NCI-H446 treated with DMSO at 0.1 percent for 48 hours (cell line): ENCODE measurements at places on chromosomes 2 and 18.

DNA sequence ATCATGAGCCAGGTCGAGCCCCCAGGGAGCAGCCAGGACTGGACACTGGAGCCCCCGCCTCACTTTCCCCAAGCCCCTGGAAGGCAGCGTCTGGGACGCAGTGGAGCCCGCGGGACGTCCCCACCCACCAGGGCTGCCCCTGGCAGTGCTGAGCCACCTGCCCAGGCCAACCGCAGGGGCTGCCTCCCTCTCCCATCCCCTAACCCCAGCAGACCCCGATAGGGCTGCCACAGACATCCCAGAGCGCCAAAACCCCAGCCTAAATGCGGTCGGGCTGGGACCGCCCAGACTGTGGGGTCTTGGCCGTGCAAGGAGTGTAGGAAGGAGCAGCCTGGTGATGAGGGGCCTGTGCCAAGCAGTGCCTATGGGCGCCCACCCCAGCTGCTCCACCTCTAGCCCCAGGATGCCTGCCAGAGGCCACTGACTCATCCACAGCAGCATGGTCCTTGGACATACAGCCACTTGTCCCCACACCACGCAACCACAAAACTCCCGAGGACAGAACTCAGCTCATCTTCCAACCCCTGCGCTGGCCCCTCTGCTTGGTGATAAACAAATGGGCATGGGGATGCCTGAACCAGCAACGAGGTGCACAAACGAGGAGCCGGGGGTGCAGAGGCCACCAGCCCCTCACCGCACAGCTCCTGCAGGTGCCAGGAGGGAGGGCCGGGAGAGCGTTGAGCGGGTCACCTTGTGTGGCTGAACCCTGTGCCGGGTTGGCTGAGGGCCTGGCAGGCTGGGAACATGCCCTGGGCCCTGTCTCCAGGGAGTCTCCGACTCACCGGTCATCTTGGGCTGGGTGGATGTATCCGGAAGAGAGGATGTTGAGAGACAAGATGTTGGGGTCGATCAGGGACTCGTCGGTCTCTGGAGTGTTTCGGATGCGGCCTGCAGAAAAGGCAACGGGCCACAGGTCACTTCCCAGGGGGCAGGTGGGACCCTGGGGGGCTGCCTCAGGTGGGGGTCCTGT is 44.9 kb downstream of the AQP12A start:
- DNase-seq = no peak

- DNase-seq = no peak
Observed at GRCh38 chr2:203022751-203023150, 8.1 kb downstream of the NBEAL1 start.

DNA sequence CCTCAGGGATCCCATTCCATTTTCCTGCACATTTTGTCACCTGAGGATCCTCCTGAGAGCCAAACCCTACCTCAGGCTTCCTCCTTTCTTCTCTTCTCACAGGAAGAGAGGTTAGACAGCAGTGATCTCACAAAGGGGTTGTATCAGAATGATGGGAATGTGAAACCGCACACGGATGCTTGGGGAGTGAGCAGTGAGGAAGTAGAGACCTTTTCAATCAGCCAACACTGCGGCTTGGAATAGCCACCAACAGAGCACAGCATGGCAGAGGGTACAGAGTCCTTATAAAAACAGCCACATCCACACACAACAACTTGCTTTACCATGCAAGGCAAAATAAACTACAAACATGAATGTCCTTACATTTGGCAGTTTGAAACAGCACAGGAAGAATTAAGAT is 8.7 kb downstream of the TMEM182 start:
- no peak for DNase-seq

DNA sequence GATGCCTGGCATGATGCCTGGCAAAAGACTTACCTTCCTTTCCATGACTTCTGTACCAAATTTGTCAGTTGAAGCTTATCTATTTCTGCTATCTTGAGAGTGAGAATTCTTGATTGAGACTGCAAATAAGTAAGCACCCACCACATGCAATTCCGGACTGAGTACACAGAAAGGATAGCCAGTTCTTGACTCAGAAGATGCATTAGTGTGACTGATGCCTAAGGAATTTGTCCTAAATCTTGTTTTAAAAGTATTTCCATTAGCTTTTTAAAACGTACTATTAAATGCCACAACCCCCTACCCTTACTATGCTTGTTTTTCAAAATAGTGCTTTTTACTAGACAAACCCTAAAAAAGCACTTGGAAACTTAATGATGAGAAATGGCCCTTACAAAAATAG is 545 bp downstream of the MPP4 start:
- no peak for DNase-seq

DNA sequence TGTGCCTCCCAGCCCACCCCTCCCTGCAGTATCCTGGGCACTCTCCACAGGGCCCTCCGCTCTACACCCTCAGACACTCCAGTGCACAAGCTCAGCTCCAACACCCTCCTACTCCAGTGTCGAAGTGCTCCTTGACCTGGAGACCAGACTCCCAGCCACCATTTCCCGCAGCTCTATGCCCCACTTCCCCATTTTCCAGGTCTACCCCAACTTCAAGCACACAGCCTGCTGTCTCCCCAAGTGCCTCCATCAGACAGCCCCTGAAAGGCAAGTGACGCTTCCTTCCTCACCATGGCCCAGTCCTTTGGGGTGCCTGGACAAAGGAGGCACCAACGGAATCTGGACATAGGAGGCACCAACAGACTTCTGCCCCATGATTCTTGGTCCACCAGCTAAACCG is 7.2 kb downstream of the PASK start:
- DNase-seq = no peak

DNA sequence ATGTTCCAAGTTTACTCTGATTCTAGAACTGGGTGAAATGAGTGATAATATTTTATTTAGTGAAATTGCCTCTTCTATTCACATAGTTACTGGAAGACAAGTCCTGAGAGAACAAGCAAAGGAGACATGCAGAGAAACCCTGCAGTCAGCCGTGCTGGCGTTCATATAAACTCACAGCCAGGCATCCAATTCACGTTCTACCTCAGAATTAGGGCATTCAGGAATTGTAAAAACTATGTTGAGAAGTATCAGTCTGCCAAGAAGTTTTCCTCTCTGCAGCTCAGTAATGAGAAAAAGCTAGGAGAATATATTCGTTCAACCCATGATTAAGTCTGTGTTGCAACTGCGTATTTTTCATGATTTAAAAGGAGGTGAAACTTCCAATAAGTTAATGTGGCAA is 156.2 kb upstream of the DSEL start:
- DNase-seq = no peak

DNA sequence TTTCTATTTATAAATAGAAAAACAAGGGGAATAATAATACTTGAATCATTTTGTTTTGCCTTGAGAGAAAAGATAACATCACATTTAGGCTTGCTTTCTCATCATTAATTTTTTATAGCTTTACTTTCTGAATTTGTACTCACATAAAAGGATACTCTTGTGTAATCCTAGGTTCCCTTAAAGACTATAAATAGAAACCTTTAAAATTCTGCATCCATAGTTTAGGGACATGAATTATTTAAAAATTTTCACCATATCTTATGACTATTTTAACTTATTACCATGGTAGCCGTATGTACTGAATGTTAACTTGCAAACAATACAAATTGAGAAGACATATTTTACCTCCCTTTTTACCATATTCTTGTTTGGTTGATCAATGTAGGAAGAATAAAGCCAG is 143.5 kb upstream of the CWC22 start:
- no peak for DNase-seq

- no peak for DNase-seq
Observed at GRCh38 chr2:24162494-24162893, 12.4 kb upstream of the FAM228A start.

DNA sequence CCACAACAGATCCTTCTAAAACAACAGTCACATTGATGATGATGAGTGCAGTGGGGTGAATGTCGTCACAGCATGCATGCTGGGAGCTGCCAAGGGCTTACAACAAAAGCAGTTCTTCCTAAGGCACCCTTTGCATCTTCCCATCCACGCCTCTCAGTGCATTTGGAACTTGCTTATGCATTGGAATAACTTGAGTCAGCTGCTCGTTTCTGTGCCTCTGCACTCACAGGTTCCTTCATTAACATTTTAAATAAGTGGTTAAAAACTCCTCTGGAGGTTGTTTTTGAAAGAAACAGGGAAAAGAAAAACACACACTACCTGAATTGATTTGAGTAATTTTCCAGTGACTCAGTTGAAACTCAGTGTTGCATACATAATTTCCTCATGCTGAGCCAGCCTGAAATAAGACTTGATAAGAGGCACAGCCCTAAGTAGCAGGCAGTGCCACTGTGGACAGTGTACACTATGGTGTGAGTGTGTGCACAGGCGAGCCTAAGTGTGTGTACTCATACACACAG is 46.8 kb upstream of the TRIM43B start:
- no peak for DNase-seq

DNA sequence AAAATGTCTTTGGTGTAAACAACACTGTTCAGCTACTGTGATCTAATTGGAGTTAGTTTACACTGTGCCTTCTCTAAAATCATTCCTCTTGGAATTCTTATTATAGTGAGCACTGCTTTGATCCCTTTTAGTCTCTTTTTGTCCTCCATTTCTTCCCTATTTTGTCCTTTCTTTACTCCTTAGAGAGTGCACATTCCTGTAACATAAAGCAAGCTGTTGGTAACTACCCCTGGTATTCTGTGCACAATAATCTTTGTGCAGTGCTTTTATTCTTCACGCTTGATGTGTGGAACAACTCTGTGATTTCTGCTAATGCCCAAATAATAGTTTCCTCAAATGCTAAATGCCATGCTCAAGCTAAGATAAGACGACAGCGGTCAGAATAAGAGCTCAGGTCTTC is 401.5 kb downstream of the DPP10 start:
- no peak for DNase-seq

DNA sequence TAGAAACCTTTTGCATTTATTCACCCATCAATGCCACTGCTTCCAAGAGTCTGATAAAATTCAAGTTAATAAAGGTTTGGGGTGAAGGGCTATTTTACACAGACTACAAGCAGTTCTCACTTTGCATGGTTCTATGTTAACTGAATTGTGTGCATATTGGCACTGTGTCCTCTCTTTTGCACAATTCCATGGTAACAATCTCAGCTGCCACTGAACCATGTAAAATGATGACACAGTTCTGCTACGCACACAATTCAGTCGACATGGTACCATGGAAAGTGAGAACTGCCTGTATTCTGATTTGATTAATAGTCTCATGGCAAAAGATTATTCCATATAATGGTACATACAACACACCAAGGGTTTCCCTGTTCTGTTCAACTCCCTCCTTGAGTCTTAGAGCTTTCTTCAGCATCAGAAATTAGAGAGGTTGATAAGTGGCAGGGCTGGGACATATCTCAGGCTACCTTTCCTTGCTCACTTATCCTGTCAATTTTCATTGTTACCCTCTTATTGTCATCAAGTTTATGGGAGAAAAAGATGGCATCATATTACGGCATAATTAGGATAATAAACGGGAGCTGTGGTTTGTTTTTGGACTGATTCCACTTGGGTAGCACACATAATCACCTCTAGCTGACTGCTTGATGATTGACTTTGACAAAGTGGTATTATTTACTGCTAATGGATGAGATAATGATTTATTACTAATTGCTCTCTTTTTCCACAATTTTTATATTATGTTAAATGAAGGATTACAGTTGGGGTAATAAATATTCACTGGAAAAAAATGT is 139.3 kb upstream of the CREB1 start:
- DNase-seq = peak; percentile 67

- DNase-seq = no peak
Observed at GRCh38 chr2:205217004-205217403, 465.3 kb upstream of the NRP2 start.

GRCh38 chr2:64863097-64863820 is 125.9 kb upstream of the SLC1A4 start:
- DNase-seq = no peak

DNA sequence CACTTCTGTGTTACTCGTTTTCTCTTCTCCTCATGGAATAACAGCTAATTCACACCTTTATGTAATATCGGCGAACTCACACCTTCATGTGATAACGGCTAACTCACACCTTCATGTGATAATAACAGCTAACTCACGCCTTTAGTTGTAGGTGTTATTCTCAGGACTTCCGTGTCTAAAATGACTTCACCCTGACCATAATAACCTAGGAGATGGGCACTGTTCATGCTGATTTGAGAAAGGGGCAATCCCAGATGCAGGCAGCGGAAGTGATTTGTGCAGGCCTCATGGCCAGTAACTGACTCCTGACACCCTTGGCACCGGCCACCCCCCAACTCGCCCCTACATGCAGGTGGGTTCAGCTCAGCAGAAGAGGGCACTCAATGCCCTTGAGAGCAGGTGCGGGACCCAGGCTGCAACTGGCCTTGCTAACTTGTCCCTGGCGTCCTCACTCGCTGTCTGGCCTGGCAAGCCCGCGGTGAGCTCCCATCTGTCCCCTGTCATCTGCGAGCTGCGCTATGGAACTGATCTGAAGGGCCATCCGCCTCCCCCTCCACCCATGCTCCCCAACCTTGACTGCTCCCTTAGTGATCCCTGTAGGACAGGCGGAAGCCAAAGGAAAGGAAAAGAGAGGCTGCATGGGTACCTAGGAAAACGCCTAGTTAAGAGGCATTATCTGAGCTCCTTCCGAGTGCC is 42.6 kb upstream of the MTCL1 start:
- DNase-seq = no peak

- DNase-seq = no peak
Observed at GRCh38 chr2:3267869-3268704, 109.5 kb downstream of the EIPR1 start.

DNA sequence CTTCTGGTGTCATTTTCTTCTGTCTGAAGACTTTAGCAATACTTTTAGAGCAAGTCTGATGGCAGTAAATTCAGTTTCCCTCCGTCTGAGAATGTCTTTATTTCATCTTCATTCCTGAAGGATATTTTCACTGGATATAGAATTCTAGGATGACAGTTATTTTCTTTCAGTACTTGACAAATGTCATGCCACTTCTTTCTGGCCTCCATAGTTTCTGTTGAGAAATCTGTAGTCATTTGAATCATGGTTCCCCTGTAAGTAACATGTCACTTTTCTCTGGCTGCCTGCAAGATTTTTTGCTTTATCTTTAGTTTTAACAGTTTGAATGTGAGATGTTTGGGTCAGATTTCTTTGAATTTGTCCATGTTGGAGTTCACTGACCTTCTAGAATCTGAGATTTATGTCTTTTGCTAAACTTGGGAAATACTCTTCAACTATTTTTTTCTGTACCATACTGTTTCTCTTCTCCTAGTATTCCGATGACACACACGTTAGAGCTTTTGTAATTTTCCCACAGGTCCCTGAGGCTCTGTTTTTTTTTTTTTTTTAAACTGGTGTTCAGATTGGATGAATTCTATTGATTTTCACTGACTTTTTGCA is 30.2 kb downstream of the RMND5A start:
- no peak for DNase-seq

DNA sequence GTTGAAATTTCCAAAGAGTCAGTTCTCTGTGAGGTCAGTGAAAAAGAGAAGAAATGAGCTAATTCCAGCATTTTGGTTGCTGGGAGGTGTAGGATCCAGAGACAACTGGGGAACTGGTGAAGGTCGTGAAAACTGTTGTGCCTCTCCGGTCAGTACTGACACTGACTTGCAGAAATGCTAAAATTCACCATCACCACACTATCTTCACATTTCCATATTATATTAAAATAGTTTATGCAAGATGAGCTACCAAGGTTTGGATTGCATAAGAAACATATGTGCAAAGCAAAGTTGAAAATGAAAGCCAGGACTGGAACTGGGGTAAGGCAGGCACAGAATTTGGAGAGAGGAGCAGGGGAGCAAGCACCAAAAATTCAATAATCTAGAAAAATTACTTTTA is 21.8 kb downstream of the RIT2 start:
- DNase-seq = no peak

GRCh38 chr18:27249933-27250332 is 64.8 kb upstream of the CHST9 start:
- DNase-seq = no peak

GRCh38 chr2:26915316-26915715 is 55.1 kb upstream of the MAPRE3 start:
- DNase-seq = no peak

GRCh38 chr2:194054313-194054712 is 1602.7 kb upstream of the SLC39A10 start:
- no peak for DNase-seq
